Right lung (tissue), 10 donors: ENCODE measurements at places on chromosomes 16 and 17. TPM values are rescaled to one million over a fixed set of nuclear protein-coding genes. Genes with fewer than 3 reads are reported as not detected.

DNA sequence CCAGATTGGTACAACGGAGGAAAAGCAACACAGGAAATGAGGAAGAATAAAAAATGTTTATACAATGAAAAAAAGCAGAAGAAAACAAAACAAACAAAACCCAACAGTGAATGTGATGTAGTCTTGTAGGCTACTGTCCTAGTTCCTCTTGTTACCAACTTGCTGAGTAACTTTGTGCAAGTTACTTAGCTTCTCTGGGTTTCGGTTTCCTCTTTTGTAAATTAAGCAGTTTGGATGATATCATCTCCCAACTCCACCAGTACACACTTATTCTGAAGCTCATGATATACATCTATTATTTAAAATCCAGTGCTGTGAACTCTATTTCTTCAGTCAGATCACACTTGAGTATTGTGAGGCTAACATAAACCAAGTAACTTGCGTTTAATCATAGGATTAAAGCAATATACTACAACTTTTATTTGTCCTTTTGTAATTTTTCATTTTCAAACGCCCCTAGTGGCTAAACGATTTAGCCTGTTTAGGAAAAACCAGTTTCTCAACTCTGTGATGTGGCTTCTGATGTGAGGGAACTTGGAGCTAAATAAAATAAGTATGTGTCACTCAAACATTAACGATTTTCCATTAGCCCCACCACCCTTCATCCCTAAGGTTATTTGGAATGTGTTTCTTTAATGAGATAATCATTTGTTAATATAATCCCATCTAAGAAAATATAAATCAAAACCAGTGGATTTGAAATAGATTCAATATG lies 1.4 kb upstream of the UNK start:
- DNase-seq: peak; percentile 70

DNA sequence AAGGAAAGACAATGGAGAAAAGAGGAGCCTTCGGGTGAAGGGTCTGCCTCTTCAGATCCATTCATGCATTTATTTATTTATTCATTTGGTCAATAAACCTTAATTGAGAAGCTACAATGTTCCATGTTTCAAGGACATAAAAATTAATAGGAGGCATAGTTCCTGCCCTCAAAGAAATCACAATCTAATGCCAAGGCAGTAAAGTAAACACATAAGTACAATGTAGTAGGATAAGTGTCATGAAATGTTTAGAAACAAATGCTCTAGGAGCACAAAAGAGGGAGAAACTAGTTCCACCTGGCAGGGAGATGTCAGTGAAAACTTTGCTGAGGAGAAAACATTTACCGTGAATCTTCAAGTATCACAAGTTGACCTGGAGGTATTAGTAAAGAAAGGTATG lies 103.5 kb upstream of the NOG start:
- DNase-seq: no peak

GRCh38 chr17:33750943-33751701 lies 458.0 kb upstream of the ASIC2 start:
- peak; percentile 61 for DNase-seq

GRCh38 chr16:17168181-17168580 lies 302.6 kb downstream of the XYLT1 start:
- no peak for DNase-seq

GRCh38 chr17:40485851-40486521 lies 15.4 kb downstream of the TNS4 start:
- DNase-seq: no peak

- no peak for DNase-seq
Measured at GRCh38 chr16:12323007-12323758, 346.6 kb downstream of the SNX29 start.

DNA sequence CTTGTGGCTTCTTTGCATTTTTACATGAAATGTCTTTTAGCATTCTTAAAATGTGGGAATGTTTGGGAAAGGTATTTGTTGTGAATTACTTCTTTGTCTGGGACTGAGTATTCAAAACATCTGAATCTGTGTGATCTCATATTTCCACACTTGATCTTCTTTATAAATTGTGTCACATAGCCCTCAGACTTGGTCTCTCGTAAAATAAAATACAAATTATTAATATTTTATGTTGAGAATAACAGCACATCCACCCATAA lies 81.9 kb downstream of the TUBD1 start:
- no peak for DNase-seq

DNA sequence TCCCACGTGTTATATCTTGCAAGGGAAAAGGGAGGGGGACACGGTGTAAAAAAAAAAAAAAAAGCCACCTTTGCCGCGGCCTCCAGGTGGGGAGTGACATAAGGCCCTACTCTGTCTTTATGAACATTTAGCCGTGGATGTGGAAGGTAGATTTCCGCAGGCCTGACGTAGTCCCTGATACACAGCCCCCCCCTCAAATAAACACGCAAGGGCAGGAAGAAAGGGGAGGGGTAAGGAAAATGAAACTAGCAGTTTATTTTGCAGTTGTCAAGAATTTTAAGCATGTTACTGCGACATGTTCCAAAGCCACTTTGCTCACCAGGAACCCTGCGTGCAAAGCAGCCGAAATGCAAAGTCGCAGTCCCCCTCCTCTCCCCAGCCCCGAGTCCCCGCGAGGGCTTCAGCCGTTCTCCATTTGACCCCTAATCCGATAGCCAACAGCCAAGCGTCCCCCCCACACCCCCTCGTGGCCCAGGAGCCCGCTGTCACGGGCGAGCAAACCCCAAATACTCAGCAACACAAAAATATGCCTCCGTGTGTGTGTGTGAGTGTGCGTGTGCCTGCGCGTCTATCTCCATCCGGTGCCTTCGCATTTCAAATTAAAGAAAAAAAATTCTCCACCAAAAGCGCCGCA lies 1.2 kb downstream of the CBX4 start:
- no peak for DNase-seq

- DNase-seq: no peak
Measured at GRCh38 chr16:66842765-66843164, 1.4 kb upstream of the CA7 start.

- DNase-seq: no peak
Measured at GRCh38 chr16:70694088-70694867, 8.4 kb upstream of the MTSS2 start.

DNA sequence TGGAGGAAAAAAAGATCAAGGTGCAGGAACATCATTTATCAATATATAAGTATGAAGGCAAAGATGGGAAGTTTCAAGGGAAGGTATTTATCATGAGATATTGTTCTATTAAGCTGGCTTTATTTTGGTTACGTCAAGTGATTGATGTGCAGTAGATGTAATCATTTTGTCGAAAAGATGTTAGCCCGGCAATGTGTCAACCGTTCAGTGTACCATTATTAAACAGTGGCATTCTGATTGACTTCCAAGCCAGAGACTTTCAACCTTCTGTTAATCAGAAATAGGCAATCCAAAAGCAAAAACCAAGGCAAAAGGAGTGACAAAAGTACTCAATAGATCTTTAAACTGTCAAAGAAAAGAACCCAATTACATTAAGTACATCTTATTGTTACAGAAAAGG lies 1340.3 kb upstream of the GOT2 start:
- no peak for DNase-seq

- DNase-seq: no peak
Measured at GRCh38 chr17:65487161-65487560, 74.3 kb downstream of the AXIN2 start.

GRCh38 chr16:30447512-30448226 lies 2.0 kb upstream of the SEPHS2 start:
- no peak for DNase-seq

GRCh38 chr16:69924777-69925191 lies 26.4 kb upstream of the CLEC18A start:
- DNase-seq: peak; percentile 30

DNA sequence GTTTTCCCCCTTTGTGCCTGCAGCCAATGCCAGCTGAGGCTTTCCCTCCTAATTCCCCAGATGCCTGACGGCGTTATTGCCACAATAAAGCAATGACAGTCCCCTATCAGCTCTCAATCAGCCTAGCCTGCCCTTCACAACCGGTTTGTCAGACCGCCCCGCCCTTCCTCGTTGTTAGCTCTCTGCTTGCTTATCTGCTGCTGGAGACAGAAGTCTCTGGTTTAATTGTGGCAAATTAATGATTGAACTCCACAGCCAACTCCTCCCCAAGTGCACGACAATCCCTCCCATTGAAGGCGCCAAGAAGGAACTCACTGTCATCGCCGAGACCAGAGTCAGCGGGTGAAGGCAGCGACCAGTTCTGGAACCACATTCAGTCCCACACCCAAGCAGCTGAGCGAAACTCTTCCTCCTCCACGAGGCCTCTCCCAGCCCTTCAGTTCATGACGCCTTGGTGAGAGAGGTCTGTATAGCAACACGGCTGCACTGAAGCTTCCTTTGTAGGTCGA lies 474.4 kb downstream of the SLC39A11 start:
- DNase-seq: no peak

AFMID gene
- 54.4 TPM for polyA plus RNA-seq

TP53TG3F gene
- polyA plus RNA-seq: not detected

APOBR gene
- 1.7 TPM for polyA plus RNA-seq

LIG3 gene
- polyA plus RNA-seq: 25.4 TPM

CD300E gene
- 0.37 TPM for polyA plus RNA-seq

PTX4 gene
- not detected for polyA plus RNA-seq

CLEC19A gene
- 0.11 TPM for polyA plus RNA-seq

RAB26 gene
- polyA plus RNA-seq: 1.8 TPM

ACE gene
- polyA plus RNA-seq: 62.7 TPM

TMC5 gene
- polyA plus RNA-seq: 9.0 TPM
